ENCODE measurements at places on chromosomes 5 and 9.

DNA sequence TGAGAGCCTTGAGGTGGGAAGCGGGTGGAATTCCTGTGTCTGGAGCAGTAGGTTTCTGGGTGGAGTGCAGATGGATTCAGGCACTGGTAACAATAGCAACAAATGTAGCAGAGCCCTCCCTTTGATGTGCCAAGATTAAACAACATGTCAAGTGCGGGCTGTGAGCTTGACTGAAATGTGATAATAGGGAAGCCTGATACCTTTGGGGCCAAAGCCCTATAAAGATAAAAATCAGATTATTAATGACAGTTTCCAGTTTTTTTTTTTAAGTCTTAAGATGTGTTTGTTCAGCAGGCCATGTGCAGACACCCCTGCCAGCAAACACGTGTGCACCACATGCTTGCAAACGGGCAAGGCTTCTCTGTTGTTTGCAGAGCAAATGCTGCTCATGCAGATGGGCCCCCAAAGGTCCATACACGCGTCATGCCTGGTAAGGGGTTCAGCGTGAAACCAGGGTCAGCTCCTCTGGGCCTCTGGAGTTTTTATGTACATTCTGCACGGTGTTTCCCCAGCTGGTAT, 193.2 kb downstream of the GADD45G start:
- DNase-seq = no peak

DNA sequence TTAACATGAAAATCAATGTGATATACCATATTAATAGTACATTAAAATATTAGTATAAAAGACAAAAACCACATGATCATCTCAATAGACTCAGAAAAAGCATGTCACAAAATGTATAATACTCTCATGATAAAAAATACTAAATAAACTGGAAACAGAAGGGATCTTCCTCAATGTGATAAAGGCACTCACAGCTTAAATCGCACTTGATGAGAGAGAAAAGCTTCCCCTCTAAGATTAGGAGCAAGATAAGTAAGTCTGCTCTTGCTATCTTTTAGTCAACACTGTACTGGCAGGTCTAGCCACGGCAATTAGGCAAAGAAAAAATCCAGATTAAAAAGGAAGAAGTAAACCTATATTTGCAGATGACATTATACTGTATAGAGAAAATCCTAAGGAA, 21.8 kb upstream of the MSH3 start:
- DNase-seq = no peak

GRCh38 chr5:158060212-158060611, 201.3 kb upstream of the CLINT1 start:
- DNase-seq = no peak

DNA sequence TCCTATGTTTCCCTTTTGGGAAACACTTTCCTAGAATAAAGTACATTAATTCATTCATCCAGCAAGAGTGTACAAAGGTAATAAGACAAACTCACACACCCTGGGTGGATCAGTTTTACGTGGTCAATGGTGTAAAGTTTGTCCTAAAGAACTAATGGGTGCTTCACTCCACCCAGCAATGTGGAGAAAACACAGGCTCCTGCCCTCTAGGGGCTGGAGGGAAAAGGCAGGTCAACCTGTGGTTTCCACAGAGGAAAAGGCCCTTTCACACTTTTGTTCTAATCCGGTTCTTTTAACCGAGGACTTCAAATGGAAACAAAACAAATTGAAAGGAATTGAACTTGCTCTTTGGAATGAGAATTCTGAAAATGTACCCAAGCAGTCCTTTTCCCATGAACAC, 80.9 kb upstream of the SPOCK1 start:
- no peak for DNase-seq

- DNase-seq = no peak
Observed at GRCh38 chr9:104911032-104911607, 16.8 kb downstream of the ABCA1 start.

DNA sequence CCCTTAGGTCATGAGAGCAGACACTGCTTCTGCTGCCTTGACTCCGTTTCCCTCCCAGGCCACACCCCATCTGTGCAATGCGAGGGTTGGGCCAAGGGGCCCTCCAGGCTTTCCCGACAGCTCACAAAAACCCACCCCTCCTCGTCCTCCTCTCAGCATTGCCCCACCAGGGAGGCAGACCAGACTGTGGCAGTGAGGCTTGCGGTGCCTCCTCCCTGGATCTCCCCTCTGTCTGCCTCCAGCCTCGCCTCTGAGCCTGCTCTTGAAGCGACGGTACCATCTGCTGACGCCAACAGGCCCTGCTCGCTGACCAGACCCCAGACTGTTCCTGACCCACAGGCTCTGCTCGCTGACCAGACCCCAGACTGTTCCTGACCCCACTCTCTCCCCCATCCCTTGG, 99.2 kb upstream of the CACNA1B start:
- no peak for DNase-seq

DNA sequence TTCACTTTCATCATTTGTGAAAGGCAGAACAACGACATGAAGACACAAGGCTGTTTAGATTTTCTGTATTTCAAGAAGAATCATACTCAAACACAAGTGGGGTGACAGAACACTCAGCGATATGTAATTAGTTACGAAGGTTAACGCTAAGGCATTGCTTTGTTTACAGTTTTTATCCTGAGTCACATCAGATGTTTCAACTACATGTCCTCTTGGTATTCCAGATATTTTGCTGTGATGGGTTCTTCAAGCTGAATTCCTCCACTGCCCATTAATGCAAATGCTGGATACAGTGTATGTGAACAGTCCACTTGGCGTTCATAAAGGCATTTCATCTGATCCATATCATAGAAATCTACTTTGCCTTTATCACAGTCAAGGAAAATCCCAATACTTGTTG, 43.4 kb downstream of the TRIM36 start:
- no peak for DNase-seq

GRCh38 chr5:89967771-89968444, 441.6 kb downstream of the CETN3 start:
- peak; percentile 59 for DNase-seq

DNA sequence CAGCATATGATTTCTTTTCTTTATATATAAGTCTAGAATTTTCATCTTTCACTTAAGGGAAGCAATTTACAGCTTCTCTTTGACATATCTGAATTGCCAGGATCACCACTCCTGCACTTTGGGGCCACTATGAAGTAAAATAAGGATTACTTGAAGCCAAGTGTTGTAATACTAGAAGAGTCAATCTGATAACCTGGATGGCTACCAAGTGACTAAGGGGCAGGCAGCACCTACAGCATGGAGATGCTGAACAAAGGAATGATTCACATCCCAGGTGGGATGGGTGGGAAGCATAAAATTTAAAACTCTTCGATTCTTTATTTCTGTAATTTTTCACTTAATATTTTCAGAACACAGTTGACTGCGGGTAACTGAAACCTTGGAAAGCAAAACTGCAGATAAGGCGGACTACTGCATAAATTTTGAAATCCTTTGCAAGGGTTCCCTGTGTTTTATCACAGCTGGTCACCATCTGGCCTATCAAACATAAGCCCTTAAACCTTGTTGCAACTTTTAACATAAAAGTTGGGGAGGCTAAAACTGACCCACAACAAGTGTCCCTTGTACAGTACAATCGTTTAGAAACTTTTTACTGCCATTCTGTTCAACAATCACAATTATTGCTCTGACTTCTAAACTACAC, 31.2 kb downstream of the NR3C1 start:
- no peak for DNase-seq

- no peak for DNase-seq
Observed at GRCh38 chr9:132019702-132020101, 60.0 kb downstream of the MED27 start.

DNA sequence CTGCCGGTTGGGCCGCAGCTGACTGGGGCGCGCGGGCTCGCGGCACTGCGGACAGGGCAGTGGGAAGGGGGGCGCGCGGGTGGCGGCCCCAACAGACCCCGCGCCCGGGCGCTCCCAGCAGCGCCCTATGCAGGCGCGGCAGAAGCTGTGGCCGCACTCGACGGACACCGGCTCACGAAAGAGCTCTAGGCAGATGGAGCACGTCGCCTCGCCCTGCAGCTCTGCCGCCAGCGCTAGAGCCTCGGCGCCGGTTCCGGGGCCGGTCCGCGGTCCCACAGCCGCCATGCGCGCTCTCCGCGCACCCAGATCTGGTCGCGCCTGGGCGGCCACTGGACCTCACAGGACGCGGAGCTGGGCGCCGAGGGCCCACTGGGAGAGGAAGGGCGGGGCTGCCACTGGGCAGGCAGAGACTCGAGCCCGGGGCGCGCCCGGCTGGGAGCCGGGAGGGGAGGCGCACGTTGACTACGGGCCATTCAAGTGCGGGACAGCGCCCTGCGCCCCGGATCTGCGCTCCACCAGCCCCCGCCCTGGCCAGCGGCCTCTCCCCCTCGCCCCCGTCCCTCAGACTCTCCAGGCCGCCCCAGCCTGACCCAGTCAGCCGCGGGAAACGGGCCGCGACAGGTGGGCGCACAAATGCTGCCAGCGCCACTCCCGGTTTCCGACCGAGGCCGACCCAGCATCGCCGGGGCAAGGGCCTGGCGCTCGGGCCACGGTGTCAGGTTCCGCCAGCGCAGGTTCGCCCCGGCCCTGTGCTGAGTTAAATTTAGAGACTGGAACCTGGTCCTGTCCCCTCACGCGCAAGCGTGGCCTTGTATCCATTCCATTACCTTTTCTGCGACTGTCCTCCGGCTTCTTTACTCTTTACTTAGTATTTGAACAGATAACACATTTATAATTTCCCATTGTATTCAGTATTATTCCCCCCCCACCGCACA, at the start of gene TRIM7:
TRIM7 (minus strand) TSS at position 371 of the 935 bp plus-strand sequence; CDS start at position 285, 86 bp downstream.
- DNase-seq = no peak

- no peak for DNase-seq
Observed at GRCh38 chr5:143168171-143168741, 235.2 kb downstream of the NR3C1 start.

DNA sequence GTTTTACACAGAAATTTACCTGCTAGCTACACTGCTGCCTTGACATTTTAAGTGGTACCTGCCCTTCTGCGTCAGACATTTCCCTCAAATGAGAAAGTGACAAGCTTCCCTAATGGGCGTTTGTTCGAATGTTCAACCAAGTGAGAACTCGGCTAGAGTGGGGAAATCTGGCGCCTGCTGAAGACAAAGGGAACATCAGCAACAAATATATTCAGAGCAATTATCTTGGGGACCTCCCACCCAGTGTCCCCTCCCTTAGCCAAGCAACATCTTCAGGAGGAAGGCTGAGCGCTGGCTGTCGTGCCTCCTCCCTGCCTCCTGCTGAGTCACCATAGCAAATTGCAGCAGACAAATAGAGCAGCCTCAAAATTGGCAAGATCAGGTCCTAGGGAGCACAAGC, 57.1 kb downstream of the MFAP3 start:
- DNase-seq = no peak

- no peak for DNase-seq
Observed at GRCh38 chr9:123753669-123754258, 176.2 kb downstream of the DENND1A start.

GRCh38 chr5:151015974-151016587, 4.3 kb upstream of the GPX3 start:
- DNase-seq = peak; percentile 98

DNA sequence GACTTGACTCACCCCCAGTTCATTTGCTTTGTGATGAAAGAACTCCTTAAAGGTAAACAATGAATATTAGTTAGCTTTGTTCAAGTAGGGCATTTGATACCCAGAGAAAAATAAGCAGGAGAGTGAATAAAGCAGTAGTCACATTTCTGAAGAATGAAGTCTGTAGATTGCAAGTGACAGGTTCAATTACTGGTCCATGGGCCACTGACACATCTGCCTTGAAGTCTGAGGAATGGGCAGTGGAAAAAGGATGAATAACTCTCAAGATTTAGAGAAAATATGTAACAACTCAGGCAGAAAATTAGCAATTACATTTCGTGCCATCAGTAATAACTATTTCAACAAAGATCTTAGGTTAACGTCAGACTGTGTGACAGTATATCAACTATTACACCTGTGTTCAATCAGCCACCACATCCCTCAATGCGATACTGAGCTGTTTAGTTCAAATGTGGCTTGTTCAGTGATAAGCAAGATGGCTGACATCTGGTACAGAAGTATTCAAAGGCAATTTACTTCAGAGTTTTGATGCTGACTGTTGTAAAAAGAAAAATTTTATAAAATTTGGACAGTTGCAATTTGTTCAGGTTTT, 1890.7 kb upstream of the NUDT12 start:
- DNase-seq = no peak

DNA sequence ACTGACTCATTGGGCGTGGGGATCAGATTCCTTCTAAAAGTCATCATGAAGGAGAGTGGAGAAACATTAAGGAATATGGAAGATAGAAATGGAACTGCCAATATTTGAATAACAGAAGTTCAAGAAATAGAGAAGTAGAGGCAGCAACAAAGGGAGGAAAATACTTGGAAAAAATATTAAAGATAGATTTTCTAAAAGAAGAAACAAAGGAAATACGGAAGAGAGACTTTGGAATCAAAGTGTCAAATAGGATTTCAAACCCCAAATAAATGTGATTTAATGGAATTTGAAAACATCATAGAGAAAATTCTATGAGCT, 605.1 kb upstream of the KLF4 start:
- DNase-seq = no peak

- no peak for DNase-seq
Observed at GRCh38 chr5:117332341-117332740, 757.7 kb upstream of the SEMA6A start.

DNA sequence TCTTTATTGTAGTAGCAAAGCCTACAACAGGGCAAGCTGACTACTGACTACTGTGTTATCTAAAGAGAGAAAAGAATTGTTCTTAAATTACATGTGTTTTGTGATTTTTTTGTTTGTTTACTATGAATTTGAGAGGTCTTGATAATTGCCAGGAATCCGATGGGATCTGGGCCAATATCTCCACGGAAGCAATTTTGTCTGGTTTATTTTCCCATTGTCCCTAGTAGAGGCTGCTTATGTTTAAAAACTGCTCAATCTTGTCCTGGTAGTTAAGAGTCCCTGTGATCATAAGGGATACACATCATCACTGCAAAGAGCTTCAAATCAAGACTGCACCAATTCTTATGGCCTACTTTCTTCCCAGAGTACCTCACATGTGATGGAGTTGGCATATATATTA, 94.4 kb downstream of the GLDC start:
- DNase-seq = no peak

GRCh38 chr5:135438636-135439221, 8.4 kb downstream of the DCANP1 start:
- no peak for DNase-seq

GRCh38 chr5:168883991-168884390, 304.8 kb upstream of the PANK3 start:
- DNase-seq = no peak

DNA sequence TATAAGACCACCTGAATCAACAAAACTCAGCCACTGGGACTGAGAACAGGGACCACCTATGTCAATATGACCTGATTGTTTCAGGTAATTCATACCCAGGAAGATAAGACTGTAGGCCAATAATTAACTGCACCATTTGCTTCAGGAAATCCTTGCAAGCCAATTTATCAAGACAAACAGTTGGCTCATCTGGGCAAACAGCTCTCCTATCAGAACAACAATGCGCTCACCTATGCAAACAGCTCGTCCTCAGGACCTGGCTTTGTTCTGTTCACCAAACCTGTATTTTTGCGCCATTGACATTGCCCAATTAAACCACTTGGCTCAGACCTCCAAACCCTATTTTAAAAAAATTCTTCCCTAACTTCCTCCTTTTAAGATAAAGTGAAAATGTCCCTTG, 92.3 kb upstream of the MARCHF11 start:
- DNase-seq = peak; percentile 23

Measured in OCI-M1 (cell line).